ENCODE measurements at places on chromosomes 5 and 9. TPM values are rescaled to one million over a fixed set of nuclear protein-coding genes. Genes with fewer than 3 reads are reported as not detected.

The FCN1 gene
- 11.5 TPM for total RNA-seq

The PCDHB9 gene
- 1.2 TPM for total RNA-seq

The KIF20A gene
- 3.0 TPM for total RNA-seq

The SH3TC2 gene
- total RNA-seq = 1.5 TPM

The PTGR1 gene
- total RNA-seq = 38.1 TPM

The C5orf22 gene
- total RNA-seq = 13.3 TPM

The COL27A1 gene
- total RNA-seq = 10.8 TPM

DNA sequence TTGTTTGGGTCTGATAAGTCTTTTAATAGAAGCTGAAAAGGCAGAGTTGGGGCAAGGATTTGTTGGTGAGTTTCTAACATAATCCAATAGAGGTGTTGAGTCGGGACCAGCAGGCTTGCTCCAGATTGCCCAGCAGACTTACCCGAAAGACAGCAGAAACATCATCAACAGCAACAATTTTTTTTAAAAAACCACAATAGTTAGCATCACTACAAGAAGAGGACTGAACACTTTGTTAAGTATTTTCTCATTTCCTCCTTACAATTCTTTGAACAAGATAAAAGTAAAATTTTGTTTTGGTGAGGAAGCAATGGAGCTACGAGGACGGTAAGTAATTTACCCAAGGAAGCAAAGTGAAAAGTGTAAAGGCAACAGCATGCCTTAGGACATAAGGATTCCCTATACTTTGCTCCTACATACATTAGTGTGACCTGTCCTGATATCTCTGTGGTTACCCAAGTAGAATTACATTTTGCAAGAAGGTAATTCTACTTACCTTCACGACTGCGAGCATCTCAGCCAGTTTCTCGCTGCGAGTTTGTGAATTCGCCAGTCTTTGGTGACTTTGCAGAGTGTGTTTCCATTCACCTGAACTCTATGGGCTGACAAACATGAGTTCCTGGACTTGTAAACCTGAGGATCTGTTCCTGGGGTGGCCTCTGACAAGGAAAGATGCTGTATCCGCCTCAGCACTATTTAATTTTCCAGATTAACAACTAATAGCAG lies 13.2 kb downstream of the ITK start:
- no peak overlapping the region for H3K4me3 ChIP-seq
- H3K36me3 ChIP-seq = no peaks in the 10 kb centered on the region
- H3K27ac ChIP-seq = peak overlapping the region; percentile 69
- no peaks in the 10 kb centered on the region for H3K4me1 ChIP-seq
- DNase-seq = no peak
- H3K27me3 ChIP-seq = no peaks in the 10 kb centered on the region

DNA sequence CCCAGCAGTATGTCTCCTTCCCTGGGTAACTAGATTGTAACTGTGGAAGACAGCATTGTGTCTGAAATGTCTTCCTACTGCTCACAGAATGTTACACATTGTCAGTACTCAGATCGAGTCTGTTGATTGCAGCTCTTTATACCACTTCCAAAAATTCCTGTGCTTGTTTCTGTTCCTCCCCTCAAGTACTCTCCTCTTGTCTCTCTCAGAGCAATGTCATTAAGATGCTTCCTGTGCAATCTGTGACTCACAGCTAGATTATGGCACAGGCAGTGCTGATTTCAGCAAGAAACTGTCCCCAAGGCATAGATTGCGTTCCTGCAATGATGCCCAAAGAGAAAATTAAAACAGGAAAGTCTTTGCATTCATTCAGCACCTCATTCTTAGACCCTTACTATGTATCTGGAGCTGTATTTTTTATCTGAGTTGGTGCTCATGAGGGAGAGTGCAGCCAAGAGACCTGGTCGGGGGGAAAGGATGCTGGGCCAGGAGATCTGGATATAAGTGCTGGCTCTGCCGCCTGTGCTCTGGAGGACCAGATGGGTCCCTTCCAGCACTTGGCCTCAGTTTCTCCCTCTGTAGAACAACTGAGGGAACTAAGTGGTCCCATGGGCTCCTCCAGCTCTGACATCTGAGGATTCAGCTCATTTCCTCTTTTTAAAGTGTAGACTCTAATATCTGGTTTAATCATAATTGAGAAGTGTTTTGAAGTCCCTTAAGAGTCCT lies 40.8 kb upstream of the GNPDA1 start:
- no peaks in the 10 kb centered on the region for H3K36me3 ChIP-seq
- H3K27ac ChIP-seq = no peak overlapping the region
- no peaks in the 10 kb centered on the region for H3K27me3 ChIP-seq
- DNase-seq = peak; percentile 34

GRCh38 chr9:114611516-114612271 lies 603 bp downstream of the TMEM268 start:
- no peaks in the 10 kb centered on the region for H3K36me3 ChIP-seq
- peak overlapping the region; percentile 94 for H3K27ac ChIP-seq
- DNase-seq = peak; percentile 79
- H3K27me3 ChIP-seq = no peaks in the 10 kb centered on the region
- H3K4me3 ChIP-seq = peak overlapping the region; percentile 61

GRCh38 chr9:37046683-37047082 lies 12.6 kb upstream of the PAX5 start:
- H3K27ac ChIP-seq = no peak overlapping the region
- no peaks in the 10 kb centered on the region for H3K36me3 ChIP-seq
- H3K4me3 ChIP-seq = no peak overlapping the region
- H3K27me3 ChIP-seq = no peaks in the 10 kb centered on the region
- DNase-seq = no peak
- H3K4me1 ChIP-seq = no peaks in the 10 kb centered on the region

DNA sequence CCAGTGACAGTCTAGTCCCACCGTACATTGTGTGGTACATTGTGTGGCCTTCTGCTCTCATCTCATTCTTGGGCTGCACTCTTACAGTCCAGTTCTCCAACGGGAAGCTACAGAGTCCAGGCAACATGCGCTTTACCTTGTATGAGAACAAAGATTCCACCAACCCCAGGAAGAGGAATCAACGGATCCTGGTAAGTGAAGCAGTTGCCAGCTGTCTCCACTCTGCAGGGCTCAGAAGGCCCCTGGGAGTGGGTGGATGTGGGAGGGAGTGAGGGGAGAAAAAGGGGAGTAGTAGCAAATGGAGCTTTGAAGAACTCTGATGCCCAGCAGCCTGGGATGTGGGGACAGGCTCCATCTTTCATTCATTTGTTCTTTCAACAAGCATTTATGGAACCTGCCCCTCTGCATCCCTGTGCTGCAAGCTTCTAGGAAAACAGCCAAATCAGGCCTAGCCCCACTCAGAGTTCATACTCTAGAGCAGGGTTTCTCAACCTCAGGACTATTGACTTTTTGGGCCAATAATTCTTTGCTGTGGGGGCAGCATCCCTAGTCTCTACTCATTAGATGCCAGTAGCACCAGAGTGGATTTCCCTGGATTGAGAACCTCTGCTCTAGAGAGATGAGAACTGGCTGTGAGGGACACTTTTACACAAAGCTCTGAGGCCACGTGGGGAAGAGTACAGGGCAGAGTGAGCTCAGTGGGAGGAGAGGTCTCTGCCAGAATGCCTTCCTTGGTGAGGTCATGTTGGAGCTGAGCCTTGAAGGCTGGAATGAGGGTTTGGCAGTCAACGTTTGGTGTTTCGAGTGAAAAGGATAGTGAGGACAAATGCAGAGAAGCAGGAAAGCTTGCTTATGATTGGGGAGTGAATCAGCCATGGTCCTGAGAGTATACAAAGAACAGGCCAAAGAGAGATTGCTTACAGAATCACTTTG lies 1.1 kb downstream of the POLR1E start:
- H3K4me3 ChIP-seq = peak overlapping the region; percentile 85
- DNase-seq = no peak

DNA sequence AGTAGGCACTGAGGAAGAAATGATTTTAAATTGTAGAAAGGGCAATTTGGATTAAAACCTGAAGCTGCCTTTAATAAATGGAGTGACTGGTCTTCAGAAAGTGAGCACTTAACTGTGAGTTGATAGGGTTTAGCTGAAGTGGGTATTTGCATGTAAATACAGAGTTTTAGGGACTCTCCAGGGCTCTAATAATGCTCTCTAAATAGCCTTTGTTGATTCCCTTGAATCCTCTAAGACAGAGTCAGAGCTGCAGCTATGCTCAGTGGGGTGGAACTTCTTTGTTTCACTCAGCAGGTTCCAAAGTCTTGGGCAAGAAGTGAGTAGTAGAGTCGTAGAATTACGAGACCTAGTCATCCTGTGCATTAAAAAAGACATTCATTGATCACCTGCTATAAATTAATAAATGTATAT lies 21.4 kb downstream of the GLRA1 start:
- H3K4me3 ChIP-seq = no peak overlapping the region
- no peaks in the 10 kb centered on the region for H3K4me1 ChIP-seq
- no peaks in the 10 kb centered on the region for H3K36me3 ChIP-seq

GRCh38 chr9:108153416-108153815 lies 663.8 kb upstream of the KLF4 start:
- H3K27me3 ChIP-seq = no peaks in the 10 kb centered on the region
- peaks cover 26% of the 10 kb centered on the region for H3K4me1 ChIP-seq
- no peaks in the 10 kb centered on the region for H3K36me3 ChIP-seq
- no peak for DNase-seq

Measured in upper lobe of left lung (tissue), 6 donors.